ENCODE measurements at places on chromosomes 5 and 9. TPM values are rescaled to one million over a fixed set of nuclear protein-coding genes. Genes with fewer than 3 reads are reported as not detected.

Gene OLFM1
- not detected for total RNA-seq

Gene SUSD3
- total RNA-seq, result 81.1 TPM

Gene OR13C2
- not detected for total RNA-seq

Gene ROPN1L
- 4.1 TPM for total RNA-seq

DNA sequence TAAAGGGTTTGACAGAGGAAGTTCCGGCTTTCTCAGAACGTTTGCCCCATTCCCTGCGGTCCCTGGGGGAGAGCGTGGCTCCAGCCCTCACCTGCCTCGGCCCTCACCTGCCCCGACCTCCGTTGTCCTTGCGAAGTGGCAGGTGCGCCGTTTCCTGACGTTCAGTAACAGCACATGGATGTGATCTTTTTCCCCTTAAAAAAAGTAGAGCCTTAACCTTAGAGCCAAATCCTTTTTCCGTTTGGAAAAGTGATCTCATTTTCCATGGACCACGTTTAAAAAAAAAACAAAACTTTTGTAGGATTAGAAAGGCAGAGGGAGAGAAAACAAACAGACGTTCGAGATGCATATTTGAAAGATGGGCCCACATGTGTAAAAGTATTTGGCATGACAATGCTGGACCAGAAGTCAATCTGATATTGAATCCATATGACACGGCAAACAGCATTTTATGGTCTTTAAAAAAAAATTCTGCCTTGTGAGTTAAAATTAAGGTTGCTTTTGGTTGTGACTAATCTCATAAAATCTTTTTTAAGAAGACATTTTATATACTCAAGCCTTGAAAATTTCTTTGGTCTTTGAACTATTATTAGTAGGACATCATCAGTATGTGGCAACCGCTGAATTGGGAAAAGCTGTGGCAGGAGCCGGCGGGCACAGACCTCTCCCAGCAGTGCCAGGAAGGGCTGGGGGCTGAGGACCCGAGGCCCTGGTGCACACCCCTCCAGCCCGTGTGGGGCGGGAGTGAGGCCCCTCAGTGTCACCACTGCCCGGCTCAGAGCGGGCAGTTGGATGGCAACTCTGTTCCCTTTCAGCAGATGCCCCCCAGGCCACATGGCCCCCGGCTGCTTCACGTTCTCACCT, 42.5 kb upstream of the EXOC3 start:
- peak; percentile 3 for DNase-seq

- no peak for DNase-seq
These were observed 212.4 kb downstream of the MAPKAP1 start for GRCh38 chr9:125494653-125494915.

DNA sequence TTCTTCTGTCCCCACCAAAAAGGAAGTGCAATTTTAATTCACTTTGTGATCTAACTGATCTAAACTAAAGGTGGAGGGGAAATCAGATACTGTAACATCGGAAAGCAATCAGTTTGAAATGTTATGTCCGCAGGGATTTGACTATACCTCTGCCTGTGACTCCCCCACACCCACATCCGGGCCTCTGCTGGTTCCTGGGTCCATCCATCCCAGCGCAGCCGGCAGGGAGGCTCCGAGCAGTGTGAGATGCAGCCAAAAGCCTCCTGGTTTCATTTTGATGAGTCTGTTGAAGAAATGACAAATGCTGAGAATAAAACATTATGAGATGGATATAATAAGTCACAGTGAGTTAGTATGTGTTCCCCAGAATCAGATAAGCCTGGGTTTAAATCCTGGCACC, 8.6 kb downstream of the FSTL4 start:
- DNase-seq, result no peak

DNA sequence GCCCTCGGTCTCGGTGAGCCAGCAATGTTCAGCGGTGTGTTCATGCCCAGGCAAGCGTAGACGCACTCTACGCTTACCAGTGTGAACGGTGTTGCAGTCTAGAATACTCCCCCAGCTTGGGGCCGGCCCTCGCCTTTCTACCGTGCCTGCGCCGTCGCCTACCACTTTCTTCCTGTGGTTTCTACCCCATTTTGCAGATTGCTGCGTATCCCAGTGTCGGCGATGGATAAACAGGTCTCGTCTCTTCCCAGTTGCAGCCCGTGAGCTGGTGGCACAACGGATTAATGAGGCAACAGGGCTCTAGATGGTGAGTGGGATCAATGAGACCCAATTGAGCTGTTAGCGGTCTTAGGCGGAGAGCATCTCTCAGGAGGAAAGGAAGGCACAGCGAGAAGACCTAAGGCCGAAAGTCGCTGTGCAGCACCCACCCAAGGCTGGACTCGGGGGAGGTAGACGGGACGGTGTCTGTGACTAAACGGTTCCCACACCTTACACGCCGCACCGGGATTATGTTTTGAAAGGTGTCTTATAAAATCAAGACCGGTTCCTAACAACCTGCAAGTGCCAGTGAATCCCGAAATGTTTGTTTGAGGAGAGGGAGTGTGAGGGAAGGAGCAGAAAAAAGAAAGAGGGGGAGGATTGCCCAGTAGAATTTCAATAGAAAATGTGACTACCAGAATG, 5.8 kb downstream of the OTP start:
- no peak for DNase-seq

- peak; percentile 17 for DNase-seq
These were observed 8.6 kb downstream of the RUFY1 start for GRCh38 chr5:179558932-179559283.

DNA sequence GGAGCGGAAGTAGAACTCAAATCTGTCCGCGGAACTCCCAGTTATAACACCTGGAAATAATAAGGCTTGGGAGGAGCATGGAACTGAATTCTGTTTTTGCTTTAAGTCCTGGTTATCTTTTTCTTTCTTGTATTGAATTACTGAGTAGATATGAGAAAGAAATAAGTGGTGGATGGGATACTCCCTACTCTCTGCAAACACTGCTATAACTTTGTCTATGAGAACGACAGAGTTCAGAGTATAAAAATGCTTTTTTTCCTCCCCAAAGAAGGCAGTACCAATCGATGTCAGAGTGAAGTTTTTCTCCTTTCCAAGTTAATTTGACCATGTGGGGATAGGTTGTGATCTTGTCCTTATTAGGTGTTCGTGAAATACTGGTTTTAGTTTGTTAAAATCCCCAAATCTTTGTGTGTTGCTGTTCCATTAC, 1.2 kb downstream of the RIC1 start:
- DNase-seq, result no peak

Data from activated CD4-positive, alpha-beta T cell treated with anti-CD3 and anti-CD28 coated beads, Interleukin-2, amount 10 ng/mL, durations not matched to agents 7 days and 5 days (primary cell).